ENCODE measurements at places on chromosomes 3 and 15.
A peak's percentile ranks its signal among the peaks of the same experiment; 100 is the strongest.

- peak; percentile 72 for DNase-seq
These were observed 29.4 kb upstream of the TMEM45A start for GRCh38 chr3:100463002-100463401.

GRCh38 chr3:156681002-156681401 lies 6.6 kb downstream of the TIPARP start:
- peak; percentile 72 for DNase-seq

- DNase-seq = no peak
These were observed 2.0 kb downstream of the TRIM71 start for GRCh38 chr3:32819551-32820348.

- no peak for DNase-seq
These were observed 49.8 kb downstream of the USP50 start for GRCh38 chr15:50496692-50497091.
